ENCODE measurements at places on chromosomes 2 and 18. TPM values are rescaled to one million over a fixed set of nuclear protein-coding genes. Genes with fewer than 3 reads are reported as not detected.

CD302 gene
- total RNA-seq: 1.1 TPM

FBXO48 gene
- 0.56 TPM for total RNA-seq

TM4SF20 gene
- total RNA-seq: not detected

FIGN gene
- 1.2 TPM for total RNA-seq

SPR gene
- total RNA-seq: 25.8 TPM

DYSF gene
- 7.2 TPM for total RNA-seq

GKN1 gene
- total RNA-seq: not detected

VIL1 gene
- not detected for total RNA-seq

LYPD1 gene
- total RNA-seq: not detected

ALS2 gene
- 10.2 TPM for total RNA-seq

REG1A gene
- total RNA-seq: not detected

PPM1G gene
- total RNA-seq: 114 TPM

MAT2A gene
- 67.8 TPM for total RNA-seq

STPG4 gene
- total RNA-seq: not detected

BBS5 gene
- total RNA-seq: 3.5 TPM

GDF7 gene
- 0.14 TPM for total RNA-seq

CHRND gene
- total RNA-seq: not detected

SPP2 gene
- not detected for total RNA-seq

DSC2 gene
- 116 TPM for total RNA-seq

CAMKMT gene
- total RNA-seq: 11.6 TPM

TEKT4 gene
- not detected for total RNA-seq

GALR1 gene
- total RNA-seq: not detected

RDH14 gene
- 23.6 TPM for total RNA-seq

MAB21L4 gene
- total RNA-seq: 20.7 TPM

ESCO1 gene
- 8.5 TPM for total RNA-seq

HDAC4 gene
- 19.3 TPM for total RNA-seq

TRPM8 gene
- not detected for total RNA-seq

CAPG gene
- total RNA-seq: 400 TPM

BMP10 gene
- total RNA-seq: not detected

CYP27C1 gene
- 1.1 TPM for total RNA-seq

CCDC150 gene
- total RNA-seq: 1.2 TPM

TCF7L1 gene
- total RNA-seq: 5.8 TPM

ASPRV1 gene
- not detected for total RNA-seq

FBLN7 gene
- total RNA-seq: not detected

CRACDL gene
- 3.6 TPM for total RNA-seq

B3GNT7 gene
- total RNA-seq: 0.28 TPM

AFF3 gene
- total RNA-seq: 0.14 TPM

SH3RF3 gene
- total RNA-seq: 1.1 TPM

IGFBP5 gene
- total RNA-seq: 1.3 TPM

COL4A3 gene
- not detected for total RNA-seq

GALNT5 gene
- total RNA-seq: 48.1 TPM

NTSR2 gene
- not detected for total RNA-seq

ATP5MC3 gene
- total RNA-seq: 335 TPM

HOXD4 gene
- not detected for total RNA-seq

All from airway epithelial cell (primary cell).